ENCODE measurements at places on chromosomes 4 and X. TPM values are rescaled to one million over a fixed set of nuclear protein-coding genes. Genes with fewer than 3 reads are reported as not detected.

ODAM gene
- not detected for total RNA-seq

SLC16A2 gene
- total RNA-seq, result 13.6 TPM

LDB2 gene
- total RNA-seq, result 3.9 TPM

ANK2 gene
- 5.7 TPM for total RNA-seq

CASK gene
- total RNA-seq, result 14.5 TPM

TCEAL6 gene
- not detected for total RNA-seq

LRIT3 gene
- total RNA-seq, result not detected

MOB1B gene
- 7.9 TPM for total RNA-seq

CEP44 gene
- 12.0 TPM for total RNA-seq

STK32B gene
- 0.59 TPM for total RNA-seq

ENAM gene
- not detected for total RNA-seq

GABRA4 gene
- total RNA-seq, result not detected

NALF2 gene
- total RNA-seq, result not detected

MEPE gene
- total RNA-seq, result not detected

DRD5 gene
- total RNA-seq, result not detected

NPY1R gene
- not detected for total RNA-seq

TMEM31 gene
- not detected for total RNA-seq

GAGE12E gene
- total RNA-seq, result not detected

TLR10 gene
- total RNA-seq, result not detected

TRIM75 gene
- not detected for total RNA-seq

C1GALT1C1 gene
- 20.8 TPM for total RNA-seq

KLHL15 gene
- total RNA-seq, result 2.4 TPM

MAGEC3 gene
- total RNA-seq, result not detected
